ENCODE measurements at places on chromosomes 13 and 19.
A peak's percentile ranks its signal among the peaks of the same experiment; 100 is the strongest.

- DNase-seq: peak; percentile 61
Measured at GRCh38 chr19:16463991-16464575, 7.7 kb downstream of the EPS15L1 start.

DNA sequence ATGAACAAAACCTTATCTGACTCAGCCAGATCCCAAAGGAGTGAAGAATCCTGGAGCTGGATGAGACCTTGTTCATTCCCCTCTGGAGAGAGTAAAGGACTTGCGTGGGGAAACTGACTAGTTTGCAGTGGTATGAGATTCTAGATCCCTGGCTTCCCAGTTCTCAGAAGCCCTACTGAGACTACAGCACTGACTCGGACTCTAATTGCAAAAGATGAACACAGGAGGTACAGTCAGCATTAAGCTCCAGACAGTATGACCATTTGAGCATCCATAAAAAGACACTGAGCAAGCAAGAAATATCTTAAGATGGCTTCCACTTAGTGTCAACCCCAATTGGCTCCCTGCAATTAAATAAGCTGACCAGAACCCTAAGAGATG is 6.8 kb downstream of the ZC3H4 start:
- DNase-seq: no peak

- DNase-seq: peak; percentile 77
Measured at GRCh38 chr19:5434970-5435641, 20.1 kb upstream of the ZNRF4 start.

- DNase-seq: peak; percentile 85
Measured at GRCh38 chr13:45370922-45371406, 30.0 kb upstream of the TPT1 start.

DNA sequence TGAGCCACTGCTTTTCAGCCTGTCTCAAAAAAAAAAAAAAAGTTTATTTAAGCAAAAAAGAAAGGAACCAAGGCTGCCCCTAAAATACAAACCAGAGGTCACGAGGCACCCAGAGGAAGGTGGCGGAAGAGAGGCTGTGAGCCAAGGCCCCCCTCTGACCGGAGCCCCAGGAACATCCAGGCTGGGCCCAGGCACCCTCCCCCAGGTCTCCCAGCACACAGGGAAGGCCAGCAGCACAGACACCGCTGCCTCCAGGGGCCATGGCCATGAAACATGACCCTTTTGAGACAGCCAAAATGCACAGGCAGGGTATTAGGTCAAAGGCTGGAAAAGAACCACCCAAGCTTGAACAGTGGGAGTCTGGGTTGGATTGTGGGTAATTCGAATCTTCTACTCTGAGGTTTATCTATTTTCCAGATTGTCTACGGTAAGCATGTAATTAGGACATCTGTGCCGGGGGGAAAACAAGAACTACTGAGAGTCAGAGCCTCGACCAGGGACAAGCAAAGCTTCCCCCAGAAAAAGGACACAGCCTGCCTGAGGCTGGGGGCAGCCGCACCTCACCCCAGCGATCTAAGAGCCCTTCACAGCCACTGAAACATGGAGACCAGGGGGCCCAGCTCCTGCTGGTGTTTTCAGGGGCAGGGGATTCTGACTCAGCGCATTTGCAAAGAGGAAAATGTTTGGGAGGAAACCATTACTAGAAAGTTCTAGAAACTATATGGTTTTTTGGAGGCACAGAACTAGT is 8.4 kb downstream of the PEX11G start:
- DNase-seq: no peak

DNA sequence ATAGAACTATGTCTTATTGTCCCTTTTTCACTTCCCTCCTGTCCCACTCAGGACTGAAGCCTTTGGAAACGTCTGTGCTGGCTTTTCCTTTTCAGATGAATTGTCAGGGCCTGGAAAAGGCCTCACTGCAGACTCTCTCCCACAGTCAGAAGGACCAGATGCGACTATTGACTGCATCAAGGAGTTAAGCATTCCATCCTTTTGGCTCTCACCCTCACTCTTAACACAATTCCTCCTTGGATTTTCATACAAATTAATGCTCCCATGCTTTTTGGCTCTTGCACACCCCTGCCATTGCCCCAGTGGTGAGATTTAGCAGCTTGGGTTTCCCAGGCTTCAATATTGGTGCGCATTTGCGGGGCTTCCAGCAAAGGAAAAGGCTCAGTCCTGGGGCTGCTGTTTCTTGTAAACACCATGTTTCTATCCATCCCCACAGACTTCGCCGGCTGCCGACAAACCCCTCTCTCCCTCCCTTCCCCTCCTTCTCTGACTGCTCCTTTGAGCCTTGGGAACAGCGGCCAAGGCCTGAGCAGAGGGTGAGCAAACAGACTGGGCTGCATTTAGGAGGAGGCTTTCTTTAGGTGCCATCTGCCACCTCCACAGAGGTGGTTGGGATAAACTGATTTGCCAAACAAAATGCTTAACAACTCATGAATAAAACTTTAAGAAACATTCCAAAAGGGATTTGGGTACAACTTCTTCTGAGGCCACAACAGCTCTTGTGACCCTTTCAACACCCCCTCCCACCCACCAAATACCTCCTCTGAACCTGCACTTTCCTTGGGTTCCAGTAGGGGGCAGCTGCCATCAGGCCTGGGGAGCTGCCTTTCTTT is 48.6 kb upstream of the PCDH8 start:
- DNase-seq: no peak

DNA sequence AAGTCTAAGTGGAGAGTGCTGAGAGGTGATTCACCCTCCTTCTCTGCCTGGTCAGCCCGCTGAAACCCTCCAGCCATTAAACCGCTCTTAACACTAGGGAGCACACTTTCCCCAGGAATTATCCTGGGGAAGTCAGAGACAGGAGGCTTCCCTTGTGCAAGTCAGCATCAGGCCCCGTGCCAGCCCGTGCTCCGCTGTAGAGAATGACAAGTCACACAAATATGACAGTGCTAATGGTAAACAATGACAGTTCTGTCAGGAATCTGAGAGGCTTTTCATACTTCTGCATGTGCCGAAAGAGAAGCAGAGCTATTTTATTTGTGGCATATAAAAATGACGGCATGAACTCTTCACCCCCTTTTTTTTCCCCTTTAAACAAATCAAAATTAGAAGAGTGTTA is 816.9 kb upstream of the SLC10A2 start:
- DNase-seq: peak; percentile 96

- no peak for DNase-seq
Measured at GRCh38 chr19:47032171-47032811, 12.7 kb downstream of the NPAS1 start.

DNA sequence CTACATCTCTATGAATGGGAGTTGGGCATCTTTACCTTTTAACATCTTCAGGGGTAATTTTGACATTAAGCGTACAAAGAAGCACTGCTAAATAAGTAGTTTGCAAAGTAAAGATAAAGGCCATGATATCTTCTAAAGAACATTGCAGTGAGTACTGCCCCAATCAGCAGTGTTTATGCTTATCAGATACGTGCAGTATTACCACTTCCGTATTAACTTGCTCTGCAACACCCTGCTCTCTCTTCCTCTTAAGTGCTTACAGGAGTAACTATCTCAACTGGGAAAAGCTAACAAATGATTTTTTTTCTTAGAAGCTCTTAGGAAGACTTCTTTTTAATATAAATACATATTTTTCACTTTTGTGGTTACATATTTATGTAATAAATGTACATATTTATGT is 793.7 kb upstream of the SLC10A2 start:
- DNase-seq: peak; percentile 3

DNA sequence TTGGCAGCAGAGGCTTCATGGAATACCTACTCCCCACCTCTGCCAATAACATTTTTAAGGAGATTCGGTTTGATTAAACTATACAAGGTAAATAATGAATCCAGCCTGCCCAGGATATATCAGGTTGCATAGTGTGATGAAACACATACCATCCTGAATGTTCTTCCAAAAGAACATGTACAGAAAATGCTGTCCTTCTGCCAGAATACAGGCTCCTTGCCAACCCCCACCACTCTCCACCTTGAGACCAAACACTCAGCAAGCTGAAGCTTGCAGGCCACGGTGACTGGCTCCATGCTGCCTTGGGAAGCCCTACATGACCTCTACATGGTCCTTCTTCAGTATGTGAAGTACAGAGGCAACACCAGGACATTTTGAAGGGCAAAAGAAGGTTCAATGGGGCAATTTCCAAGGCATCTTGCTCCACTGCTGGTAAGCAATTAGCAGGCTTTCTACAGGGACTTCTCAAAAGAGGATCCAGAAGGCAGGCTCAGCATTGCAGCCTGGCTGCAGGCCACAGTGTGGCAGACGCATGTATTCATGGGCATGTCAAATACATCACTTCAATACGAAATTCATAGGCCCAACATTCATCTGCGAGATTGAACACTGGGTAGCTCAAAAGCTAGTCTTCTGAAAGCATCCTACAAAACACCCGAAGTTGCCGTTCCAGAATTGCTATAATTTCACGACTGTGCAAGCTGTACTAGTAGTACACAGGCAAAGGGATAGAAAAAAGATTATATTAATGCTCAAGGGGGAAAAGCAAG is 62.4 kb upstream of the SERP2 start:
- DNase-seq: no peak

DNA sequence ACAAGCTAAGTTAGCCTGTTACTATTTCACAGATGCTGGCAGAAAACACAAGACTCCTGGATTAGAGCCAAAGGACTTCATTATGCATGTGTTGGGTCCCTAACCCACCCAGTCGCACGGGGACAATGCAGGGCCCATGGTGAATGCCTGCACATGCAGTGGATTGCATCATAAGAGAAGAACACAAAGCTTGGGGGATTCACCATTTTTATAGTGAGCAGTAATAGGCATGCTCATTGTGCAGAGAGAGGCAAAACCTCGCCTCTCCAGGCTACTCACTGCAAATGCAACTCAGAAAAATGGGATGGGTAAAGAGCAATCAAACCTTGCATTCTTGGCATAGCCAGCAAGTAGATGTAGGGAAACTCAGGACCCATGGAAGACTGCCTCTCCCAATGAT is 115.8 kb downstream of the DIAPH3 start:
- no peak for DNase-seq

DNA sequence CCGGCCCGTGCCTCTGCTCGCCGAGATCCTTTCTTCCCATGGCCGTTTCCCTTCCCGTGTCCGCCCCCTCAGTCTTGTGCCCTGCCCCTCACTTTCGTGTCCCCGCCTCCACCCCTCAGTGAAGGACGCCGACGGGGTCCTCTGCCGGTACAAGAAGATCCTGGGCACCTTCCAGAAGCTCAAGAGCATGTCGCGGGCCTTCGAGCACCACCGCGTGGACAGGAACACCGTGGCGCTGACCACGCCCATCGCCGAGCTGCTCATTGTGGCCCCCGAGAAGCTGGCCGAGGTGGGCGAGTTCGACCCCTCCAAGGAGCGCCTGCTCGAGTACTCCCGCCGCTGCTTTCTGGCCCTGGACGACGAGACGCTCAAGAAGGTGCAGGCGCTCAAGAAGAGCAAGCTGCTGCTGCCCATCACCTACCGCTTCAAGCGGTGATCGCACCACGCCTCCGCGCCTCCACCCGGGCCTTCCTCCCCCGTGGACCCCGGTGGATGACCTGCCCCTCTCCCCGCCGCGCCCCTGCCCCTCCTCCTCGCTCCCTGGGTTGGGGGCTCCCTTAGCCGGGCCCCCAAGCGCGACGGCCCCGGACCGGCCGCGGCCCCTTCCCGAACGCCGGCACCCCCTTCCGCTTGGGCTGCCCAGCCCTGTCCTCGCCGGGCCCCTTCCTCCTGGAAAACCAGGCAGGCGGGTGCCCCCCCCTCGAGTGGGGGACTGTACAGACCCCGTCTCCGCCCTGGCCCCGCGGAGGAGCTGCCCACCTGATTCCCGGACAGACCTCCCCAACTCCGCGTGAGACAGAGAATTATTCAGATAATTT is 2.3 kb upstream of the U2AF2 start:
- no peak for DNase-seq

GRCh38 chr13:111370570-111371535 is 50.4 kb downstream of the TEX29 start:
- DNase-seq: no peak

DNA sequence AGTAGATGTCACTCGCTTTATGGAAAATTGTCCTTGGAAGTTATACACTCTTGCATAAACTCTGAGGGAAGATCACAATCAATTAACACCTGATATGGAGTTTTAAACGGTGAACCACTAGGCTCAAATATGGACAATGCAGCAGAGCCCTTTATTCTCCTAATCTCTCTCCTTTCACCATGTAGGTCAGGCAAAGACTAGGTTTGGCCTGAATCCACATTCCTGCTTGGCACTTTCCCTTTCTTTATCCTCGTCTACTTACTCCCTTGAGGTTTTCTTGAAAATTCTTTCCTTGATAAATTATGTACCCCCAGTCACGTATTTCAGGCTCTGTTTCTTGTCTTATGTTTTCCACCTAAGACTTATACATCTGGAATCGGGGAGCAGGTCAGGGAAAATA is 751.7 kb downstream of the DACH1 start:
- no peak for DNase-seq

DNA sequence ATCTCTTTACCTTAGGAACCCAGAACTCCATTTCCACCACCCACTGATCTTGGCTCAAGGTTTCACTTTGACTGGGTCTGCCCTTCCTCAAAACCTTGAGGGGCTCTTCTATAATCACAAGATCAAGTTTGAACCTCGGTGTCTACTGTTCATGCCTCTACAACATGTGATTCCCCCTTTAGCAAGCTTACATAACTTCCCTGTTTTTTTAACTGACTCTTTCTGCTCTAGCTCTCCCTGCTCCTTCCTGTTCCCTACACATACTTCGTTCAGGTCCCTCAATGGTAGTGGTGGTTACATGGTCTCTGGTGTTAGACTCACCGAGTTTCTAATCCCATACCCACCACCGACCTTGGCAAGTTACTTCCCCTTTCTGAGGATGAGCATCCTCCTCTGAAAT is 26.7 kb downstream of the CEACAM8 start:
- DNase-seq: no peak

DNA sequence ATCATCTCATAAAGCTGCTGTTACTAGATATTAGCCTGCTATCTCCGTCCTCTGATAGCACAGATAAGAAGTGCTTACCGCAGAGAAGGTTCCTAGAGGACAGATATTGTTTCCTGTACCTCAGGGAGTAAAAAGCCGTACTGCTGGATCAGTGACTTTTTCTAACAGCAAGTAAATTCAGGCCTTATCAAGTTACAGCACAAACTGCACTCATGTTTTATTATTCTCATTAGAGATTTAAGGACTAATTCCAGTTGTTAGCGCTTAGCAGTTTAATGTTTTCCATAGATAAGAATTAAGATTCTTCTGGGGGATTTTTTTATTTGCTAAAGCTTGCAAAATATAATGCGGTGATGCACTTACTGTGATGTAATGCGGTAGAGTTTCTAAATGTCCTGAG is 119.0 kb upstream of the OBI1 start:
- DNase-seq: no peak

GRCh38 chr13:112655913-112656312 is 33.9 kb upstream of the ATP11A start:
- no peak for DNase-seq

DNA sequence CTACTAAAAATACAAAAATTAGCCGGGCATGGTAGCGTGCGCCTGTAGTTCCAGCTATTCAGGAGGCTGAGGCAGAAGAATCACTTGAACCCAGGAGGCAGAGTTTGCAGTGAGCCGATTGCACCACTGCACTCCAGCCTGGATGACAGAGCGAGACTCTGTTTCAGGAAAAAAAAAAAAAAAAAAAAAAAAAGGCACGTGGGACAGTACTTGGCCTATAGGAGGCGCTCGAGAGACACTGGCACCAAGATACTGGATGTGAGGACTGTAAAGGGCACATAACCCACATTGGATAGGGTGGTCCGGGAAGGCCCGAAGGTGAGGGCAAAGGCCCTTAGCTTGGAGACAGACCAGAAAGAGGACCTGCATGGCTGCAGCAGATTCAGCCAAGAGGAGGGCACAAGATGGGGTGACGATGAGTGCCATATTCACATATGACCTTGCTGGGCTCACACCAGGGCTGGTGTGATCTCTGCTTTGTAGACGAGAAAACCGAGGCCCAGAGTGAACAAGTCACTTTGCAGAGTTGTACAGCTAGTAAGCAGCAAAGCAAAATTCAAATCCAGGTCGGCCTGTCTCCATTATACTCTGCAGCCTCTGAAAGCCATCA is 89.4 kb downstream of the DPF1 start:
- peak; percentile 43 for DNase-seq

Data from mesenchymal stem cell (in vitro differentiated cells and primary cell).